Stimulated activated naive CD8-positive, alpha-beta T cell treated with anti-CD3 and anti-CD28 coated beads, Interleukin-15, amount 100 ng/mL, for 72 hours (primary cell): ENCODE measurements at places on chromosomes 16 and 17.

- no peak for DNase-seq
These were observed 165.4 kb downstream of the PRKCA start for GRCh38 chr17:66467766-66468165.

DNA sequence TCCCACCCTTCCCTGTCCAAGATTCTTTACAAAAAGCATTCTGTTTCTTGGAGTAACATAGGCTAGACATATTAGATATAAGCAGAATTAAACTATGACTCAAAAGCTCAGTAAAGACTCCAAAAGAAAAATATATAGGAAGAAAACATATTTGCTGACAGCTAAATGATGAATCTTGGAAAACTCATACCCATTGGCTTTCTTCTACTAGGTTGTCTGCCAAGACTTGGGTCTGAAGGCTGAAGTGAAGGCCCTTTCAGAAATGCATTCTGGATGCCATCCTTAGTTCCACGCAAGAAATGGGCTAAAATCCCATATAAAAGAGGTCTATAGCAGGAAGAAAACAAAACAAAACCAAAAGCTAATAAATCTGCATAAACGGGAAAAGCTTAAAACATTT lies 15.1 kb downstream of the CEP20 start:
- DNase-seq, result no peak

GRCh38 chr17:34412965-34413441 lies 50.0 kb upstream of the CCL1 start:
- no peak for DNase-seq

DNA sequence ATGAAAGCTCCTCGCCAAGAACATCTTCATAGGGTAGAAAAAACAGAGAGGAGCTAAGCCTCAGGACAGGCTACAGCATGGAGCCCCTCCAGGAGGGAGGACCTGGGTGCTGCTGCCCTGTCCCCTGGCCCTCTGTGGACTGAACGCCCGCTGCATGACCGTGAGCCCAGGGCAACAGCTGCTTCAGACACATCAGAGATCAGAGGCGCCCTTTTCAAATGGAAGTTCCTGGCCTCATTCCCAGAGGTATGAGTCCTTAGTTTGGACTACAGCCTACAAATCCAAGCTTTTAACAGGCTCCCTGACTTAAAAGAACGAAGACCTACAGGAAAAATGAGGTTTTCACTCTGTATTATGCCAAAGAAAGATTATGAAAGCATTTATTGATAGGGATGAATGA lies 48.5 kb downstream of the ZNF18 start:
- DNase-seq, result no peak

DNA sequence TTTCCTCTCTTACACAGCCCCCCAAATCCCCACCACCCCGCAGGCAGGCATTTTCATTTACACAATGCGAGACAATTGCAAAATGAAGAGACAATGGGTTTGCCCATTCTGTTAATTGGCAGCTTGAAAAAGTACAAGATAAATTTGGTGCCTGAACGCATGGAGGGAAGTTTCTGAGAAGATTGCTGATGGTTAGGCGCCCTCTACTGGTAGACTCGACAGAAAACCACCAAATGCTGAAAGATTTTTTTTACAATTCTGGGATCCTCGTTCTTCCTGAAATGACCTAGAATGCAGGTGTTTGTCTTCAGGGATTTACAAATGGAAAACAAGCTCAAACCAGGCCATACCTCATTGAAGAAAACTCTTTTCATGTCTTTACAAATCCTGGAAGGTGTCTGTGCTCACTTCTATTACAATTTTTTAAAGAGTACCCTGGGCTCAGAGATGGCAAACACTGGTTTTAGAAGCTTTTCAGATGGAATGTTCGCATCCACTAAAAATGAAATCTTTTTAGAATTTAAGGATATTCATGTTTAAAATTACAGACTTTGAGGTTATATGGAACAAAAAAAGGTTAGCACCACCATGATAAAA lies 338.5 kb downstream of the PMP22 start:
- peak; percentile 35 for DNase-seq

GRCh38 chr16:27417047-27417671 lies 15.2 kb downstream of the IL21R start:
- DNase-seq, result no peak

GRCh38 chr17:62705778-62706597 lies 78.5 kb downstream of the MRC2 start:
- DNase-seq, result no peak

- no peak for DNase-seq
These were observed 10.4 kb downstream of the HSD11B2 start for GRCh38 chr16:67441271-67441753.

GRCh38 chr17:7574176-7574953 lies 5.1 kb upstream of the CD68 start:
- DNase-seq, result no peak

- no peak for DNase-seq
These were observed 6.7 kb downstream of the ARHGAP27 start for GRCh38 chr17:45425984-45426413.

GRCh38 chr17:65670667-65671371 lies 109.4 kb upstream of the AXIN2 start:
- DNase-seq, result no peak

- DNase-seq, result no peak
These were observed 73.2 kb downstream of the CMIP start for GRCh38 chr16:81517629-81518438.

- DNase-seq, result no peak
These were observed 560 bp downstream of the EFNB3 start for GRCh38 chr17:7705269-7706255.

- DNase-seq, result peak; percentile 76
These were observed at the start of gene MCRIP2 for GRCh38 chr16:641326-642188. Gene MCRIP2 (plus strand): TSS chr16:641828. CDS start chr16:641992, 164 bp downstream.

GRCh38 chr17:49082231-49082630 lies 50.3 kb upstream of the B4GALNT2 start:
- DNase-seq, result no peak

GRCh38 chr17:40699853-40700252 lies 3.7 kb downstream of the KRT24 start:
- no peak for DNase-seq

GRCh38 chr16:3873482-3874173 lies 6.9 kb downstream of the CREBBP start:
- no peak for DNase-seq

DNA sequence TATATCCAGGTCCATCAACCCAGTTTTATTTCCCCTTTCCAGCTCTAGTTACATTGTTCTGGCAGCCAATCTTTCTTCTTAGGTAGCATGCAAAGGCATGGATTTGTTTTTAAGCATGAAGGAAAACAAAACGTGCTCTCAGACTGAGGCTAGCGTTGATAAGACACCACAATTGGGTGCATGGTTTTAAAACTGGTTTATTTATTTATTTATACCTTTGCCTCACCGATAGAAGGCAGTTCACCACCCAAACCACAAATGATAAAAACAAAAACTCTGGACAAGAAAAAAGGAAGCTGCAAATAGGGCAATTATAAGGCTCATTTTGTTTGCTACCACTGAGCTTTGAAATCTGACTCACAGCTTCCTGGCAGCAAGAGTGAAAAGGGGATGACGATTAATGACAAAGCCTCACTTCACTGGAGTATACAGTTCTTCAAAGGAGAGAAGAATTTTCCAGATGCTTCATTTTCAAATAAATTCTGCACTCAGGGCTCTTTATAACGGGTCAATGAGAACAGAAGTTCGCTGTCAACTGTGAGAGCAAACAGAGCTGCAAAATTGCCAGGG lies 278.4 kb upstream of the IRX5 start:
- no peak for DNase-seq

- DNase-seq, result no peak
These were observed 137.1 kb downstream of the GAS7 start for GRCh38 chr17:10061111-10061845.

- DNase-seq, result no peak
These were observed 24.7 kb downstream of the WIPF2 start for GRCh38 chr17:40243761-40244160.

DNA sequence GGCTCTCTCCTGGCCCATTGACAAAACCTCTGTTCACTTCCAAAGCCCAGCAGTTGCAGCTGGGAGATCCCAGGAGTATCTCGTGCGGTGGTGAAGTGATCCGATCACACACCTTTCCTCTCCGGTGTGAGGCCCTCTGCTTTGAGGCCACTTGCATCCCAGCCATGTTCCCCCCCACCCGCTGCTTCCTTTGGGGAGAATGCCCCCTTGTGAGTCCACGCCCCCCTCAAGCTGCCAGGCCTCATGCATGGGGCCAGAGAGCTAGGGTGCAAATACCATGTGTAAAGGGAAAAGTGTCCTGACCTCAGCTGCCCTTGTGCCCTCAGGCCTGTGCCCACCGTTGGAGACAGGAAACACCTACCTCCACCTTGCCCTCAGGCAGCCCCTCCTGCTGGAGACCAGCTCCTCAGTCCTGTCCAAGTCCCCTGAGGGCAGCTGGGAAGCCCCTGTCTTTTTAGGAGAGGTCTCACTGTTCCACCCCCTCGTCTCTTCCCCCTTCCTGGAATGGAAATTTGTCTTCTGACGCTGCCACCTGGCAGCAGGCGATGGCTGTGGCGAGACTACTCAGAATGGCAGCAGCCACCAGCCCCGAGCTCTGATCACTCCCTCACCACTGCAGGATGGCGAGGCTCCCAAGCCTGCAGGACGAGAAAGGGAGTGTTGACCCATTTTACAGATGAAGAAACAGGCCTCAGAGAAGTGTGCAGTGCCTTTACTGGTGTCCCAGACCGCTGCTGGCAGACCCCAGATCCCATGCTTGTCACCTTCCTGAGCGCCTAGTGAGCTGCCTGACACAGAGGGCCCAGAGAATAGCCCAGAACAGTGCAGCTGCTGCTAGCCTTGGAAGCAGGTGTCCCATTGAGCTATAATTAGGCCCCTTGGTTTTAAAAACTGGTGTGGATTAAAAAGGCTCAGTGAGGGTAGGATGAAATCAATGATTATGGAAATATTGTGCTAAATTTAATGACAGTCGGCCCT lies 120.6 kb upstream of the CACNG5 start:
- DNase-seq, result no peak

- DNase-seq, result no peak
These were observed 5.1 kb upstream of the SCNN1B start for GRCh38 chr16:23296994-23297393.

- DNase-seq, result no peak
These were observed 62.1 kb upstream of the TEKT1 start for GRCh38 chr17:6893382-6894205.

DNA sequence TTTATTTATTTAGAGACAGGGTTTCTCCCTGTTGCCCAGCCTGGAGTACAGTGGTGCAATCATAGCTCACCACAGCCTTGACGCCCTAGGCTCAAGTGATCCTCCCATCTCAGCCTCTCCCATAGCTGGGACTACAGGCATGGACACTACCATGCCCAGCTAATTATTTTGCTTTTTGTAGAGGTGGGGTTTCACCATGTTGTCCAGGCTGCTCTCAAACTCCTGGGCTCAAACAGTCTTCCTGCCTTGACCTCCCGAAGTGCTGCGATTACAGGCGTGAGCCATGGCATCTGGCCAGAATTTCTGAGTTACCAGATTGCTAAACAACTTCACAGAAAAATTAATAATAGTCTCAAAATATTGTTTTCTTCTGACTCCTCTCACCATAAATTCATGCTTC lies 21.7 kb downstream of the MOSMO start:
- no peak for DNase-seq

DNA sequence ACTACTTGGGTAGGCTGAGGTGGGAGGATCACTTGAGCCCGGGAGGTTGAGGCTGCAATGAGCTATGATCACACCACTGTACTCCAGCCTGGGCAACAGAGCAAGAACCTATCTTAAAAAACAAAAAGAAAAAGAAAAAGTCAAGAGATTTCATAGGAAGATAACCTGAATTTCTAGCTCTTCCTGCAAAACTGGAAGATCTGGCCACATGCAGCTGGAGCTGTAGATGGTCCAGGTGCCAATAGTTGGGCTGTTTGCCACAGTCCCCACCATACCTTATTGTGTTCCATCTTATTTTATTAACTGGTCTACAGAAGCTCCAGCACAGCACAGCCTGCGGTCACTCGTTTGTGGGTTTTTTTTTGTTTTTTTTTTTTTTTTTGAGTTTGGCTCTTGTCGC lies 15.0 kb downstream of the ATP2A1 start:
- DNase-seq, result no peak

DNA sequence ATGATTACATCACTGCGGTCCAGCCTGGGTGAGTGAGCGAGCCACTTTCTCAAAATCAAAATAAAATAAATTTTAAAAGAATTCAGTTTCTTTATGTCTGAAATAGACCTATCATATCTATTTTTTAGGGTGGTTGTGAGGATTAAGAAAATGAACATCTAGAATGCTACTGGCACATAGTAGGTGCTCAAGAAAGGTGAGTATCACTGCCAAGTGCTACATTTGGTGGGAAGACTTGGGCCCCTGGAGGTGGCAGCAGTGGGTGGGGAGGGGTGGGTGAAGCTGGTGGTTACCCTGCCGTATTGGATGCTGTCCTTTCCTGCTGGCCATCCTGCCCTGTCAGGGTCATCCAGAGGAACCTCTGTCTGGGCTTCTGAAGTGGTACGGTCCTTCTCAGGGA lies 50.3 kb downstream of the ABCC6 start:
- DNase-seq, result no peak

DNA sequence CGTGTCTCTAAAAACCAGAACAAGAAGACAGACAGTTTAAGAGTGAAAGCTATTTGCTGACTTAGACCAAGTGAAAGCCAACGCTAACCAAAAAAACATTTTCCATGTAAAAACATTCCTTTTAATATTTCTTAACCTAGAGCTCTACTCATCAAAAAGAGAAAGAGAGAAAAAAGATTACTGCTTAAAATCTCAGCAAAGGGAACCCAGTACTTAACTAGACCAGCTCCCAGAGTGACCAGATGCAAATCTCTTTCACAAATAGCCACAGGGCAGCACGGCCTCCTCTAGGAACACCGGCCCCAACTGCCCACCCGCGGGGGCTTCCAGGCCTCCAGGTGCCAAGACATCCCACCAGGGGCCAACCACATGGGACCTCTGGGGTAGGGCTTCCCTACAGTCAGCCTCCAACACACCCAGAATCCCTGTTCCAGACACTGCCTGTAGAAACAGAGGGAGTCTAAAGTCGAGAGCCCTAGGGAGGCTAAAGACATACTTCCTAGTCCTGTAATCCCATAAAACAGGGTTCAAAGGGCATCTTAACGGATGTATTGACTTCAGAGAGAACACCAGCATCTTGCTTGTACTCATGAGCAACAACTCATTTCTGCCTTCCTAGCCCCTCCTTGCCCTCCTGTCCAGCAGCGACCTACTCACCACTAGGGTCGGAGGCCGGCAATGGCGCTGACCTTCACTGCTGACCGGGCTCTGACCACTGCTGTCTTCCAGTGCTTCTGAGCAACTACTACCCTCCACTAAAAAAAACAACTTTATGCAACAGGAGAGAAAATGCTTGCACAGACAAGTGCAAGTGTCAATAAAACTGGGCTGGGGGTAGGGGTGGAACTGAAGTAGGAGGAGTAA lies 21.3 kb downstream of the ZCCHC14 start:
- no peak for DNase-seq

- no peak for DNase-seq
These were observed 52.0 kb upstream of the AMZ2 start for GRCh38 chr17:68195667-68196393.
